ENCODE measurements at places on chromosomes 7 and 10. TPM values are rescaled to one million over a fixed set of nuclear protein-coding genes. Genes with fewer than 3 reads are reported as not detected.

DNA sequence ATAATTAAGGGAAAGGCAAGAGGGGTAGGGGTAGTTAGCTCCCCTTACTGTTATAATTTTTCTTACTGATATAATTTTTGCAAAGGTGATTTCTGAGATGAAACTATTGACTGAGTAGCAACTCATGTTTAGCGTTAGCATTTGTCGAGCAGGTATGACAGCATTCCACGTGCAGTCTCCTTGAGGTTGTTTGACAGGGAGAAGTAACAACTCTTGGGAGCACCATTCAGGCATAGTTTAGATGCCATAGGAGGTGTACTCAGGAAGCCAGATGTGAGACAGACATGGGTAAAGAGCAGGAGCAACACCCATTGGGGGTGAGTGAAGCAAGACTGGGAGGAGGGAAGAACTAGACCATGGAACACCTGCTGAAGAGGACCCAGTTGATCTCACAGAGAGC, 96.6 kb upstream of the KLF6 start:
- DNase-seq, result no peak

GRCh38 chr7:155889636-155890511, 77.6 kb upstream of the SHH start:
- peak; percentile 86 for DNase-seq

GRCh38 chr10:21624951-21625350, 90.9 kb downstream of the MLLT10 start:
- DNase-seq, result no peak

DNA sequence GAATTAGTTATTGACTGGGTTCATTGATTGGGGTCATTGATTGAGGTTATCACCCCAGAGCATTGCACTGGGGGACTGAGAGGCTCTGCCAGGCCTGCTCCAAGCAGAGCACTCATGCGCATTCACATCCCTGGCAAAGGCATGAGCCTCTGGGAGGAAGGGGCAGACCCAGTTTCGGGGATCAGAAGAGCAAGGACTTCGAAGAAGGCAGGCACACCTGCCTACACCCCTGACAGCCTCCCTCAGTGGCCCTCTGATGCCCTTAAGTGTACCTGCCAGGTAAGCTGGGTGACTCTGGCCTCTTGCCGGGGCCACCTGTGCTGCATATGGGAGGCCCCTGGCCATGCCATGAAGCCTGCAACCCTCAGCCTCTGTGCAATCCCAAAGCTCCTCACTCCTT, 181.1 kb downstream of the PTPN20 start:
- no peak for DNase-seq

The CALD1 gene
- 213 TPM for total RNA-seq

The SUN3 gene
- not detected for total RNA-seq

The ENO4 gene
- total RNA-seq, result not detected

The HMX3 gene
- not detected for total RNA-seq

DNA sequence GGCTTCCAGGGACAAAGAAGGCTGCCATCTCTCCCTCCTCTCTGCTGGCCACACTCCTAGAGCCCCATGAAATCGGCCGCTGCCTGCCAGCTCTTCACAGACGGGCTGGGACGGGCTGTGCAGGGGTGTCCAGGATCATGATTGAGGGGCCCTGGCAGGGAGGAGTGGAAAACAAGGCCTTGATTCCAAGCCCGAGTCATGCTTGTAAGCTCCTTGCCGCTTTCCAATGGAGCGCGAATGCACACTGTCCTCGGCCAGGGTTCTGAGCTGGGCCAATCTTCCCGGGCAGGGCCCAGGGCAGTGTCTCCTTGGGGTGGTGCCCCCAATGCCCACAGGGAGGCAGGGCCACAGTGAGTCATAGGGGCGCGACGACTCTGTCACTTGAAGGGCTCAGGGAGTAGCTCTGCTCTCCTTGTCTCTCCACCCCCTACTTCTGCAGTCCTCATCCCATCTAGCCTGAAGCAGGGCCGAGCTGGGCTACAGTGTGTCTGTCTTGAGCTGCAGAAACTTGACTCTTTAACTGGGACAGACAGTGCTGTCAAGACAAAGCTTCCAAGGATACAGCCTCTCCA, 186.2 kb upstream of the SVIL start:
- DNase-seq, result no peak

The PRSS37 gene
- total RNA-seq, result not detected

DNA sequence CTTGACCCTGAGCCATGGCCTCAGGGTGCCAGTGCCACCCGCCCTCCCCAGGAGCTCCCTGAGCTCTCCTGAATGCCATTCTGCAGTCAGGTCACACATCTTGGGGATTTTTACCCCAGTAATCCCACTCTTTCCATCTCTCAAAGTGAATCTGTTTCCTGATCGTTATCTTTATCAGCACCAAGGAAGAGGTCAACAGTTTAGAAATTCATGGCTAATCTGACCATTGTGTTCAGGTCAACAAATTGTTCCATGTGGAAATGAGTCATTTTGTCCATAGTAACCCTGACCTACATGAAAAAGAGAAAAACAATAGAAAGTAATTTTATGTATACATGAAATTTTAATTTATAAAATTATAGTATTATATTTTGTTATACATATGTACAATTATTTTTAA, 28.8 kb upstream of the ZNF488 start:
- no peak for DNase-seq

DNA sequence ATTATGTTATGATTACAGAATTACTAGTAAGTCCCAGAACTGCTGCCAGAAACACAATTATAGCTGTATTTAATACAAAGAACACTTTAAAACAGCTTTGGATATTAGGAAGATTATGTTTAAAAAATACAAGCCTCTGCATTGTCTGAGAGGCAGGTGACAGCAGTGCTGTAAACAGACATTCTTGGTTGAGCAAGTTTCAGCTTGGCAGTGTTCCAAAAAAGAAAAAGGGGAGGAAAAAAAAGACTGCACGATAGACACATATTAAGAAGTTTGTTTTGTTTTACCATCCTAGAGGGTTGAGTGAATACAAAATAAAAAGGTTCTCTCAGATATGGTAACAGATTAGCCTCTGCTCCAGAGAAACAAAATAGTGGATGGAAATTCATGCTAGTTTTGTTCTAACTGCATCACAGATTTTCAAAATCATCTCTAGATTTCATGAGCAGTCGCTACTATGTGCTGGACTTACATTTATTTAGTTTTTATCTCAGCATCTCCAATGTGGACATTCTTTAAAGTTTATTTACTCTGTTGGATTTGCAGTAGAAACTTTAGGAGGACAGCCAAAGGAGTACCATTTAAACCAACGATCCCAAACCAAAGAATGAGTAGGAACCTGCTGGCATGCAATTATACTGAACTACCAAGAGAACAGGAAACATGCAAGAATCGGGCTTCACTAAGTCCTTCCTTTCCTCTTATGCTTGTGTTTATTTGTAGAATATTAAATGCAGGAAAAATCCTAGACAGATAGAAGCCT, 9.0 kb downstream of the FAM204A start:
- DNase-seq, result no peak

DNA sequence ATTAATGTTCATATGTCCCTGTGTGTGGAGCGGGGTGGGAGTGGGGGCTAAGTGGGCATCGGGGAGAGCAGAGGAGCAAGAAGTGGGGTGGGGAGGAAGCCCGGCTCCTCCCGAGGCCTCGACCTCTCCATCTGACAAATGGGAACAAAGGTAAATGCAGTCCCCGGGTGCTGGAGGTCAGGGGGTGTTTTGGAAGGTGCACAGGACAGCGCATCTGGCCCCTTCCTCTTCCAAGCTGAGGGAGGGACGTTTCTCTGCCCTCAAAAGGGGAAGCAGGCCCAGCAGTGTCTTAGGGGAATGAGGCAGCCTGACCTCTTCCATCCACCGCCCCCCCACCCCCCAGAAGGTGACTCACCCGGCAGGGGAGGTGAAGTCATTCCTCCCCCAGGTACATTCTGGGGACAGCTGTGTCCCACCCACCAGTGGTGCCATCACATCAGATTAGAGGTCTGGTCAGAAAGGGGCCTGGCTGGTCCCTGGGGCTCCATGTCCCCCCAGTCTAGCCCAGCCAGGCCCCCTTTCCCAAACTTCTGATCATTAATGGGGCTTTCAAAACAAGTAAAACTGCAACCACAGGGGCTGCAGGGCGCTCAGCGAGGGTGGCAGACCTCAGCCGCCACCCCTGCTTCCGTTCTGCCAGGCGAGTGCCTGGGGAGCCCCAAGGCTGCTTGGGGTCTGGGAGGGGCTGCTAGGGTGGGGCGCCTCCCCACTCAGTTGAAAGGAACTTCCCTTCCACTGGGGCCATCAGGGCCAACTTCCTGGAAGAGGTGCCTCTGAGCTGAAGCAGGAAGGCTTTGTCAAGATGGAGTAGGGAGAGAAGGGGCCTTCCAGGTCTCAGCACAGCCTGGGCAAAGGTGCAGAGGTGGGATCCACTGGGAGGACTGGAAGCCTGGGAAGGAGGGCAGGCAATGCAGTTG, 10.8 kb downstream of the LFNG start:
- peak; percentile 83 for DNase-seq

DNA sequence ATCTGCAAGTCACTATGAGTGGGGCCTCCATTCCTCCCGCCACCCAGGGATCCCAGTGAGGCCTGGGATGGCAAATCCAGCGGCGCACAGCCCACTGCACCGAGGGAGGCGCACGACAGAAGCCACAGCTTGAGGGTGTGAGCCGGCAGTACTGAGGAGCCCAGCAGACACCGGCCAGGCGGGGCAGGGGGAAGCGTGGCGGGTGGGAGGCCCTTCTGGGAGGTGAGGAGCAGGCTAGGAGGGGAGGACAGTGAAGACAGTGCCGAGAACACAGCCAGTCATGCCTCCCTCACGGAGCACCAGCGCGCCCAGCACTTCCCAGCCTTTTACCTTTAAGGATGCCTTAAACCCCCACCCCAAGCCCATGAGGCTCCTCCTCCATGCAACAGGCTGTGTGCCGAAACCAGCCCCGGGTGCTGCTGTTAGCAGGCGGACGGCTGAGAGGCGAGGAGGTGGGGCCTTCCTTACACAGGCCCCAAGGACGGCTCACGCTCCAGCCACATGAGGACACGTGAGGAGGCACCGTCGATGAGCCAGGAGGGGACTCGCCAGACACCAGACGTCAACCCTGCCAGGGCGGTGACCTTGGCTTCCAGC, 258.5 kb downstream of the PTPRN2 start:
- DNase-seq, result no peak

The LRRTM3 gene
- not detected for total RNA-seq

GRCh38 chr10:42809676-42810075, 27.1 kb downstream of the BMS1 start:
- no peak for DNase-seq

GRCh38 chr10:847868-848267, 83.6 kb downstream of the LARP4B start:
- no peak for DNase-seq

The OR2A5 gene
- total RNA-seq, result not detected

- no peak for DNase-seq
Observed at GRCh38 chr10:24579906-24580305, 143.8 kb downstream of the ARHGAP21 start.

The SHH gene
- total RNA-seq, result 10.1 TPM

GRCh38 chr10:78778444-78779338, 290.1 kb upstream of the ZMIZ1 start:
- DNase-seq, result peak; percentile 49

The ASB10 gene
- total RNA-seq, result not detected

The TBXAS1 gene
- total RNA-seq, result 65.4 TPM

DNA sequence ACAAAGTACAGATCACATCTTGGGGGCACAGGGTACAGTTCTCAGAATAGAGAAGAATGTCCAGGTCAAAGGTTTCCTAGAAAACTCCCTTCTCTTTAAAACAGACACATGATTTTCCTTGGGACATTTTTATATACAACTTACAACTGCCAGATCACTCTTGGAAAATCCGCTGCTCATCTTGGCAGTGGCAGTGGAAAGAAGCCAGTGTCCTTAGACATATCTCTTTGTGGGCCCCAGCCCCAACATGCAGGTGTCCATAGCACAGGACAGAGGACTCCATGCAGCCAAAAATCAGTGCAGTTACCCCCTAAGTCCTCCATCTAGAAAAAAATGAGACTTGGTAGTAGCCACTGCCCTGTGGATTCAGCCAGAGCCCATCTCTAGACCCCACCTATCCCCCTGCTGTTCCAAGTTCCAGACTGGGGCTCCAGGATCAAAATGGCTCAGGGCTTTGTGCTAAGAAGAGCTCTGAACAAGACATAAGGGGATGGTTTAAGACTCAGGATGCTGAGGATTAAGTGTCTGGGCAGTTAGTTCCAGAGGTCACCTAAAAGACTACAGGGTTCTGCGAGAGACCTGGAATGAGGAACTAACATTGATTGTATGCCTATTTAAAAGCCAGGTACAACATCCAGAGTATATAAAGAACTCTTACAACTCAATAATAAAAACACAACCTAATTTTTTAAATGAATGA, 34.4 kb downstream of the HIPK2 start:
- DNase-seq, result no peak

DNA sequence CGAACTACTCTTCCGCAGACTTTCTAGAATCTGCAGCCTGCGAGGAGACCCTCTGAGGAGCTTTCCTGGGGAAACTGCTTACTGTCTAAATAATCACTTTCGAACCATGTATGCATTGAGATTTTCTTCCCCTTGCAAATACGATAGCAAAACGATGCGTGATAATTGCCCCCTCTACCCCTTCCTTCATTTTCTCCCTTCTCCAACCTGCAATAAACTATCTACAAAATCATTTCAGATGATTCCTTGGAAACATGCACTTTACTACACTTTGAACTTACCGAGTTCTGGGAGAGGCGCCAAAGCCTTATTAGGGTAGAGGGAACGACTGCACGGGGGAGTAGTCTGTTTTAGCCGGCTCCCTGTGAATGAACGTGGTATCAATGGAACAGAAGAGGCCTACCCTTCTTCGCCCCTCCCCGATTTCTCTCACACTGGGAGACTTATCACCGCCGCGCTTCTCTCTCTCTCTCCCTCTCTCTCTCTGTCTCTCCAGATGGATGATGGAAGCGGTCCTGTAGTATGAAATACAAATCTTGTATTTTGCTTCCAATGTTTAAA, at the start of gene FGFBP3:
FGFBP3 (minus strand) TSS at position 370 of the 561 bp plus-strand sequence. CDS start 517 bp downstream, outside the sequence.
- no peak for DNase-seq

DNA sequence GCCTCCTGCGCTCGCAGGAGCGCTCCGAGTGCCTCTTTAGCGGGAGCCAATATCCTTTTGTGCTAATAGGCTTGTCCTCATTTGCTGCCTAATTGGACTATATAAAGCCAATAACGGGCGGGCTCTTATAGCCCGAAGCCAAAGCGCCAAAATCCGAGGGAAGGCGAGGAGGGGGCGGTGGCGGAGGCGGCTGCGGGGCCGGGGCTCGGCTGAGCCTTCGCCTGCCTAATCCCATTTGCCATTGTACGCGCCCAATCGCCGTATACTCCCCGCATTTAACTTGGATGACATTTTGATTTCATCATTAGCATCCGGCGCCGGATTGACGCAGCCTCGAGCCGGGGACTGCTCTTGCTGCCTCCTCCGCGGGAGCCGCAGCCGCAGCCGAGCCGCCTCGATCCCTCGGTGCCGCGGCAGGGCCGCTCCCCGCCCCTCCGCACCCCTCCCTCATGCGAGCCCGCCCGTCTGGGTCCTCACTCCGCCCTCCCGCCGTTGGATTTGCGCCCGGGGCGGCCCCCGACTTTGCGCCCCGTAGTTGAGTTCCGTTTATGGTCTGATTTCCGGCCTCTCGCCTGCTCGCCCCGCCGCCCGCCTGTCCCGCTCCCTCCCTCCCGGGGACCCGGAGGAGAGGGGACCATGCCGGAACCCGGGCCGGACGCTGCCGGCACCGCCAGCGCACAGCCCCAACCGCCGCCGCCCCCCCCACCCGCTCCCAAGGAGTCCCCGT, at the start of gene HMX3:
HMX3 (plus strand) TSS at position 556 of the 727 bp plus-strand sequence; CDS start at position 637, 81 bp downstream.
- DNase-seq, result no peak

The AKR1D1 gene
- total RNA-seq, result not detected
